NCI-H2081 (cell line): ENCODE measurements at places on chromosomes 5 and 9.
A peak's percentile ranks its signal among the peaks of the same experiment; 100 is the strongest.

DNA sequence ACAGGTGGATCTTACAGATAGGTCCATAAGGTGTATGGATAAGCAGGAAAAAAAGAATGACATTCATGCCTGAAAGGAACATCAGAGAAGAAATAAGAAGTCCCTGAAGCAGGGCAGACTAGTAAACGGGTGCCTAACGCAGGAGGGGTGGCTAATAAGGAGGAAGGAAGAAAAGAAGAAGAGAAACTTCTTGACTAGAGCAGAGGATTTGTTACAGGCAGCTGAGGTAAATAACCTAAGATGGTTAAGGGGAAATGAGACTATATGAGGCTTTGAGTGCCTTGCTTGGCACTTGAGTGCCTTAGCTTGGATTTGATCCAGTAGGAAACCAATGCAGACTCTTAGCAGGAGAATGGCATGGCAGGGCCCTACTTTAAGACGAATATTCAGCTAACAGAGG, 313.5 kb upstream of the PDE4D start:
- no peak for DNase-seq

GRCh38 chr5:91126448-91126847, 256.7 kb downstream of the ARRDC3 start:
- no peak for DNase-seq

DNA sequence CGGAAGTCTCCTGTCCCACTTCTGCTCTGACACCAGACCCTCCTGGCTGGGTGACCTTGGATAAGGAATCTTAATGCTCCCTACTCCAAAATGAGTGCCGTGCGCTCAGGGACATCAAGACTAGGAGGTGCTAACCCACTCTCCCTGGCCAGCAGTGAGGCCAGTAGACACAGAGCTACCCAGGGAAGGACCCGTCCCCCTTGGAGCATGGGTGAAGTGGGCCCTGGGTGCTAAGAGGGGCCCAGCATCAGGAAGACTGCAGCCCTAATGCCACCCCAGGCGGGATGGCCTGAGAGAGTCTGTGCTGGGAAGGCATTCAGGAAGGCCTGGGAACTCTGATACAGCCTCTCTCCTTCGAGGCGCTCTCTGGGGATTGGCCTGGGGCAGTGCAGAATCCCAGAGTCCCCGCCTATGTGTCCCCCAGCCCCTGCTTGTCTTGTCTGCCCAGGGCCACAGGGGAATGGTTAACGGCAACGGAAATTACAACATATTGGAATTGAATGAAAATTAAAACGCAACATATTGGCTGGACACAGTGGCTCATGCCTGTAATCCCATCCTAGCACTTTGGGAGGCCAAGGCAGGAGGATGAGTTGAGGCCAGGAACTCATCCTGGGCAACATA, 29.7 kb upstream of the RNU6ATAC start:
- DNase-seq: no peak

- peak; percentile 40 for DNase-seq
Measured at GRCh38 chr5:77957-78804, 13.8 kb upstream of the PLEKHG4B start.

GRCh38 chr9:16680975-16681651, 189.4 kb downstream of the BNC2 start:
- no peak for DNase-seq
